ENCODE measurements at places on chromosomes 3 and 15.

- DNase-seq, result peak; percentile 63
These were observed 23.1 kb downstream of the EPM2AIP1 start for GRCh38 chr3:36969540-36970432.

DNA sequence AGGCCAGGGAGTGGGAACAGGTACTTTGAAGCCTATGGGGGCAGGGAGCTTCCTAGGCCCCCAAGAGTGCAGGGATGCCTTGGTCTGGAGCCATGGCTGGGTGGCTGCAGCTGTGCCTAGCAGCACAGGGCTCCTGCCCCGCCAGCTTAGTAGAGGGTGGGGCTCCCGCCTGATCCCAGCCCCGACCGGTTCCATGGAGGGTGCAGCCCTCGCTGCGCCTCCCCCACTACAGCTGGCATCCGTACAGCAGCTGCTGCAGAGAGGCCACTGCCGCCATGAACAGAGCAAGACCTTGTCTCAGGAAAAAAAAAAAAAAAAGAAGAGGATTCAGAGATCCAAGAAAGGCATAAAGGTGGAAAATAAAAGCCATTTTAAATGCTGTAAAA, 277.2 kb downstream of the UBE2E2 start:
- DNase-seq, result no peak

DNA sequence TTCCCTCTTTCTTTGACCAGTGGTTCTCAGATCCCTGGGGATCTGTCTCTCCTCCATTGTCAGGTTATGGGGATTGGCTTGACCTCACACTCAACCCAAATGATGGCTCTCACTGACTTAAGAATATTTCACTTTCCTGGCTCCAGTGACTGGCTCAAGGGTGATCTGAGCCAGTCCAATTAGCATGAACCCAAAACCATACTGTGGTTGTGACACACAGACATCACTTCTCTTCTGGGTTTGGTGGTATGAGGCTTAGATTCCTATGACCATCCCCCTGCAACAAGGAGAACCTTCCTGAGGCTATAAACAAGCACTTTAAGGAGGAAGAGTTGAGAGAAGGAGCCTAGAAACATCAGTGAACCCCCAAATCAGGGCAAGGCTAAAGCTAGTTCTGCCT, 85.8 kb downstream of the KCNAB1 start:
- DNase-seq, result no peak

GRCh38 chr3:158167737-158168557, 58.1 kb downstream of the RSRC1 start:
- DNase-seq, result no peak

DNA sequence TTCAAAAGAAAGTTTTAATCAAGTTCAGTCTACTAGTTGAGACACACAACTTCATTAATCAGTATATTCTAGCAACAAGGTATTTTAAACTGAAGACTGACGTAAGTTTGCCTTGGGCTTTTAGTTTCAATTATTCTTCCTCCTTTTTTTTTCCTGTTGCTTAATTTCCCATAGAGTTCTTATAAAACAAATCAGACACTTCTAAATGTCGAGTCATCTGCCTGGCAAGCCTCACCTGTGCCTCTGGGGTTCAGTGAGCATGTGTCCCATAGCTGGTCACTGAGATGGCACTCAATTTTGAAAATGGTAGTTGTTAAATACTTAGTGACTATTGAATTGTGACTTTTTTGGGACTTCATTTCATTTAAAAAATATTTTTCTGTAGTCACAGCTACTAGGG, 27.4 kb downstream of the NKIRAS1 start:
- no peak for DNase-seq

DNA sequence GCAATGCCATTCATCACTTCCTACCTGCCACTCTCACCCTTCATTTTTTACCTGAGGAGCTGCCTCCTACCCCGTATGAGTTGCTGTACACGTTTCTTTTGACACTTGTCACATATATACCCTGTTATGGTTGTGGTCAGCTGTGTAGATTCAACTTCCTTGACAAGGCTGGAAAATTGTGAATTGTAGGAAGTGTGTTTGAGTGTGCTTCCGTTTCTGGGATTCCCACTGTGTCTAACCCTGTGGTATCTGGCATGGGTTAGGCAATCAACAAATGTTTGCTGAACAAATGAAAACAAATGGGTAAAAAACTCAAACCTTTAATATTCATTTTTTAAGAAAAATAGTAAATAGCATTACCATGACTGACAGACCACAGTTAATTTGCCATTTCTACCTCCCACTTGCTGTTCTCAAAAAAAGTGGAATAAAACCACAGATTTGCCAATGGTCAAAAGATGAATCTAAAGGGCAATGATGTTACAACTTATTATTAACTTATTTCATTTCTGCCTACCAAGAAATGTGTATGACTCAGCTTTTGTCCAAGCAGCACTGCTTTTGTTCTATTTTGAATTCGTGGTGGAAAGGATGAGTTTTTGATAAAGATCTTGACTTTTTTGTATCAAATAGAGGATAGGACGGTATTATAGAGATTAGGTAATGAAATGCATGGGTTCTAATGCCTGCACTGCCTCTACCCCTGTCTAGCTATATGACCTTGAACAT, 404.6 kb downstream of the LPP start:
- DNase-seq, result no peak

DNA sequence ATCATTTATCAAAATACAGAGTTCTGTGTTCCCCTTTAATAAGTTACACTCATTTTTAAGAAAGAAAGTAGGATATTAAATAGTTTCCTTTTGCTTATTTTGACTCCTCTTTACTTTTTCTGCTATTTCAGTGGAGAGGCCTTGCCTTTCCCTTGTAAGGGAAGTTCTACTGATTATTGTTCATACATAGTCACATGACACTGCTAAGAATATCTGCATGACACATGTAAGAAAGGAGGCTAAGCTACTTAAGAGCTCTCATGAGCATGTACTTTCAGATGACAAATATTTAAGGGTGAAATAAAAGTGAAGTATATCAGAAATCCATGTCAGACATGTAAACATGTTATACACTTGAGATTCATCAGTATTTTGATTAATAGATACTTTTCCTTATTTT, 39.0 kb downstream of the MYRIP start:
- no peak for DNase-seq

GRCh38 chr15:73965094-73965757, 26.9 kb downstream of the STOML1 start:
- no peak for DNase-seq

GRCh38 chr3:17469520-17469919, 272.9 kb downstream of the TBC1D5 start:
- DNase-seq, result no peak

DNA sequence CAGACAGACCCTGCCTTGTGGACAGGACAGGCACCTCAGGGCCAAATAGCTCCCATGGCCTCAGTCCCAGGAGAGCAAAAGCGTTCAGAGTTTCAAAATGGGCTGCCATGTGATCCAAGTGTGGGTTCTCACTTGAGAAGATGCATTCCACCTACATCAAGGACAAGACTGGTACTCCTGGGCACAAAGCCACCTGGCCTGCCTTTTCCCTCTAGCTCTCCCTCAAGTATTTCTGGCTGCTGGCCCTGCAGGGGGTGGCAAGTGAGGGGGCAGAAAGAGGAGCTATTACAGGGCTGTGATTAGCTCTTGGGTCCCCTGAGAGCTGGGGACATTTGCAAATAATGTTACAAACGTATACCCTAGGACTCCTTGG, 6.5 kb upstream of the COL7A1 start:
- peak; percentile 15 for DNase-seq

DNA sequence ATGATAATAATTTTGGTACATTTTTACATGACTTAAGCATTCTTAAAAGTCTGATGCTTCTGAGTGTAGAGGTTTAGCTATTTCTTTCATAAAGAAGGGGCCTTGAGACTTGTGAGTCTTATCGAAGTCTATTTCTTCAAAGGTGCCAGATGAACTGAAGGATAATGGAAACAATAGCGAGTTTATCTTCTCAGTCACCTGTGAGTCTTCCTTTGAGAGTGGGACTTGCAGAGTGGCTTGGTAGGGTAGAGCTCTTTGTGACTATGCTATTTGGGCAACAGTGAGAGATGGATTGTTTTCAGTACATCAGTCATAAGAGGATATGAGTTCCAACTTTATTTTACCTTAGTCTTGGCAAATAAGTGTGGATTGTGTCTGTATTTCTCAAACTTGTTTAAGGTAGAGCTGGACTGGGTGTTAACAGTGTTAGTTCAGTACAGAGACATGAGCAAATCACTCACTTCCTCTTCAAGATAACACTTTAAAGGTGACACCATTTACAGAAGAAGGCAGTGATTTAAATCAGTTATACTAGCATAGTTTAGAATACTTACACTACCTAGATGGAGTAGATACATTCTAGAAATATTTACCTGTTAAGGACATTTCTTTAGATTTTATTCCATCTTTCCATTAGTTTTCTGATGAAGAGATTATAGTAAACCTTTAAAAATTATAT, 3.2 kb downstream of the AKAP13 start:
- no peak for DNase-seq

GRCh38 chr15:61661791-61662190, 398.5 kb downstream of the VPS13C start:
- DNase-seq, result no peak

DNA sequence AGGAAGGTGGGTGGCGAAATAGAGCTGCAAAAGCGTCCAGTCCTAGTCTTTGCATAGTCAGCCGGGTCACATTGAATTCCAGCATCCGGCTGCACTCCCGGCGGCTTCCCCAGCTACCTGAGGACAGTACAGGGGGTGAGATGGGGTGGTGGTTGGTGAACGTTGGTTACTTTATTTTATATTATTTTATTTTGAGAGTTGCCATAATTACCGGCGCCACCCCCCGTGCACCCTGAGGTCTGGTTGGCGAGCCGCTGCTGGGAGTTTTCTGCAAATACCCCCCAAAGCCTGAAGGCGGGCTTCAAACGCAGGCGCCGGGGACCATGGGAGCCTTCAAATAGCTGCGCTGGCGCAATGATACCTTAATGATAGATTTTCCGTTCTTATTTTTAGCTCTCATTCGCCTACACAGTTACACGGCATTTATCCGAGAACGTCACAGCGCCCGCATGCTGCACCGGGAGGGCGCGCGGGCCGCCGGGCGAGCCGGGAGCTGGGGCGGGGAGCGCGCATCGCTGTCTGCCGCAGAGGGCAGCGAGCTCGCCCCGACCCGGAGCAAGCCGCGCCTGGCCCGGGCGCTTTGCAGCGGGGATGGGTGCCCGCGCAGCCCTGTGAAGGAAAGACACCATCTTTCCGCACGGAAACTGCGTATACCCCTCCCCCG, 756 bp upstream of the RASGRF1 start:
- DNase-seq, result no peak

GRCh38 chr3:136516095-136516494, 236.1 kb downstream of the STAG1 start:
- no peak for DNase-seq

DNA sequence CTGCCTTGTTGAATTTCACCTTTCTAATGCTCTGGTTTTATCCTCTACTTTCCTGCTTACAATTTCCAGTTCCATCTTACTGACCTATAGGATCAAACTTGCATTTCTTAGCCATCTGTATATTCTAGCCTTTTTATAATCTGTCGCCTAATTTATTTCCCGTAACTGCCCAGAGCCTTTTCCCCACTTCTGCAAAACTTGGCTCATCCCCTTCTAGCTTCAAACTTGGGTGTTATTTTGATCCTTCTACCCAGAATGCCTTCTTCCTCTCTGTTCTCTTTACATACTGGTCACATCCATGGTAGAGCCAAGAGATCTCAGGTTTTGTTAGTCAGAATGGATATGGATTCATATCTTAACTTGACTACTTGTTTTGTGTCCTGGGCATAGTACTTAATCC, 2.6 kb downstream of the SACM1L start:
- DNase-seq, result no peak

DNA sequence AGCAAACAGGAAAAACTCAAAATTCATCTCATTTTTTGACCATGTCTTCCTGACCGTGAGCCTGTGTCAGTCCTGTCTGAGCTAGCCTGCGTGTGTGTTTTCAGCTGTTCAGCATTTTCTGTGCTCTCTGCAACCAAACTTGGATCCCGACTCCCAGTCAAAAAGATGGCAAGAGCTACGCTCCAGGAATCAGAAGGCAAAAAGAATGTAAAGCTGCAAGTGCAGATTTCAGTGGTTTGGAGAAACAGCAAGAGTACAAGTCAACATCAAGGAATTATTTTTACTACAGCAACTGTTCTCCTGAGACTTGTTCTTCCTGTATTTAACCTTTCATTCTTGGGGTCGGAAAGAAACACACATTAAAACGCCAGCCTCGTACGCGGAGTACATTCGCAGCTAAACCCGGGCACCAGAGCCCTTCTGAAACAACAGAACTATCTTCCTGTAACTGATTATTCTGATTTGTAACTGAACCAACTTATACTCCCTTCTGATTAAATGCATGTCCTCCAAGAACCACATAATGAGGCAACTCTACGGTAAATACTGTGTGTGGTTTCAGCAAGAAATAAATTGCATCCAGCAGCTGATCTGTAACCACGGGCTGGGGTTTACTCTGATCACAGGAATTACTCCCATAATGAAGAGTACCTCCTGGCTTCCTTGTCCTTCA, 107.4 kb downstream of the LRIG1 start:
- DNase-seq, result no peak

GRCh38 chr15:42402455-42403205, 43.3 kb downstream of the CAPN3 start:
- no peak for DNase-seq

GRCh38 chr3:129002573-129003569, 1.8 kb downstream of the EFCC1 start:
- no peak for DNase-seq

DNA sequence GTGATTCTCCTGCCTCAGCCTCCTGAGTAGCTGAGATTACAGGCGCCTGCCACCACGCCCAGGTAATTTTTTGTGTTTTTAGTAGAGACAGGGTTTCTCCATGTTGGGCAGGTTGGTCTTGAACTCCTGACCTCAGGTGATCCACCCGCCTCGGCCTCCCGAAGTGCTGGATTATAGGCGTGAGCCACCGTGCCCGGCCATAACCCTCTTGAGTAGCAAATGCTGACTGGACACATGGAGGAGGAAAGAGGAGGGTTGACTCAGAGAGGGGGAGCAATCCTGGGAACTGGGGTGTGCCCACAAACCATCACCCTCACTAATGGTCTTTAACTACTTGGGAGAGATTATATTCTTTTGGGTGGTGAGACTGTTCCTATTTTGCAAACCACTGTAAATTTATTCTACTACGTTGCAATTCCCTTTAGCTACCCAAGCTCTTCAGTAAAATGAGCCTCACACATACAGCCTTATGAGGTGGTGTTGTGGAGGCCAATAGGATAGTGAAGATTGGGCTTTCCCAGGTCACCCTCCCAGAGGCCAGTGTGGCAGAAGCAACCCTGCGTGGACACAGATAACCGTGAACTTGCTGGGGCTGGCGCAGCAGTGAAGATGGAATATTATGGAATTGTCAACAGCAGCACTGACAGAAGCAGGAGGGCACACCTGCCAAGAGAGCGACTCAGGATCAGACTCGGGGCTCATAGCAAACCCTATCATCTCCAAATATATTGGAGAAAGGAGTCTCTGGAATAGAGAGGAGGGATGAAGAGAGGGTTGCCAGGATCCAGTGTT, 37.4 kb downstream of the TLNRD1 start:
- DNase-seq, result no peak

DNA sequence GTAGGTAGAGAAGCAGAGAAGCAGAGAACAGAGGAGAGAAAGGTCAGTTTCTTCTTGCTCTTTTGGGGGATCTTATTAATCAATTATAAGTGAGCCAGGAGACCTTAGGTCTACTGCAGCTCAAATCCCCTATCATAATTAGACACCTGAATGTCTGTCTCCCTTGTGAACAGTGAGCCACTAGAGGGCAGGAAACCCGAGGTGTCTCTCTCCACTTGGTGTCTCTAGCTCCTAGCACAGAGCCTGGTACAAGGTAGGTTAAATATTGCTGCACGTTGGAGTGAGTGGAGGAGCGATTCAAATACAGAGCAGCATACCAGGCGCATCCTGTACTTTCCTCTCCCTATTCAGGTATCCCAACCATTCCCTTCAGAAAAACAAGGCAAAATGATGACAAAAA, 2.0 kb upstream of the ST8SIA2 start:
- DNase-seq, result no peak
